Activated T-cell treated with anti-CD3 and anti-CD28 coated beads for 1 hour (primary cell): ENCODE measurements at places on chromosomes 4 and X.

- DNase-seq: no peak
Measured at GRCh38 chr4:40099010-40099409, 42.4 kb downstream of the N4BP2 start.

DNA sequence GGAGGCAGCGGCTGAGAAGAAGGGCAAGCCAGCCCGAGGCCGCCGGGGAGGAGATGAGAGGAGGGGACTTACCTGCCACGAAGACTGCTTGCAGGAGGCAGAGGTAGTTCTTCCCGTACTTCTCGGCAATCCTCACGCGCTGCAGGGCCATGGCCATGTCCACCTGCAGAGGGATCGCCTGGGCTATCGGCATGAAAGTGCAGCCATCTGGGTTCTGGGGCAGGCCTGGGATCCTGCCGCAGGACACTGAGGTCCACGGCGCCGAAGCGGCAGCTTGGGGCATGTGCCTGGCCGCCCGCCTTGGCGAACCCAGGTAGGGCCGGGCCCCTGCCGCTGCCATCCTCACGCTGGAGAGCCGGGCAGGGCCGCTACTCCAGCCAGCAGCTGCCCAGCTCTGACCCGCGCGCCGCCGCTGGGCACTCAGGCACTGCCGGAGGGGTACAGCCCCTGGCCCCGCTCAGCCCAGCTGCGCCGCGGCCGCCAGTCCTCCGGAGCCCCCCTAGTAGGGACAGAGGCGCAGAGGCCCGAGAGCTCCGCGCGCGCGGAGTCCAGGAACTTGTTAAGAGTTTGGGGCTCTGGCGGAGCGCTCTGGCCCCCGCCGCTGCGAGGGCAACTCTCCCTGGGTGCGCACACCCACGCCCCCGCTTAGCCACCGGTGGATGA, 16.0 kb downstream of the MCF2 start:
- DNase-seq: no peak

DNA sequence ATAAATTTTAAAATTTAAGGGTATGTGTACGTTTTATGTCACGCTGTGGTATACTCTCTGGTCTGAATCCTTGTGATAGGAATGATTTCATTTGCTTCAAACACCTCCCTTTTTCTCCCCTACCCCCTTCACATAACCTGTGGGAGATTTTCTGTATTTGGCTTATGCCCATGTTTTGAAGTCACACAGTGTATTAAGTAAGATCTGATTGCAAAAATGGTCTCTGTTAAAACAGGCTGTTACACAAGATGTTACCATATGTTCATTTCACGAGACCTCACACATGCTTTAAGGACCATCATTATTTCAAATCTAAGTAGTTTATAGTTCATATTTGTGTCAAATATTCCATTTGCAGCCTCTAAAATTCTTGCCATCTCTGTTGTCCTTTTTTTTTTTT, 63.5 kb downstream of the TMEM131L start:
- DNase-seq: no peak

DNA sequence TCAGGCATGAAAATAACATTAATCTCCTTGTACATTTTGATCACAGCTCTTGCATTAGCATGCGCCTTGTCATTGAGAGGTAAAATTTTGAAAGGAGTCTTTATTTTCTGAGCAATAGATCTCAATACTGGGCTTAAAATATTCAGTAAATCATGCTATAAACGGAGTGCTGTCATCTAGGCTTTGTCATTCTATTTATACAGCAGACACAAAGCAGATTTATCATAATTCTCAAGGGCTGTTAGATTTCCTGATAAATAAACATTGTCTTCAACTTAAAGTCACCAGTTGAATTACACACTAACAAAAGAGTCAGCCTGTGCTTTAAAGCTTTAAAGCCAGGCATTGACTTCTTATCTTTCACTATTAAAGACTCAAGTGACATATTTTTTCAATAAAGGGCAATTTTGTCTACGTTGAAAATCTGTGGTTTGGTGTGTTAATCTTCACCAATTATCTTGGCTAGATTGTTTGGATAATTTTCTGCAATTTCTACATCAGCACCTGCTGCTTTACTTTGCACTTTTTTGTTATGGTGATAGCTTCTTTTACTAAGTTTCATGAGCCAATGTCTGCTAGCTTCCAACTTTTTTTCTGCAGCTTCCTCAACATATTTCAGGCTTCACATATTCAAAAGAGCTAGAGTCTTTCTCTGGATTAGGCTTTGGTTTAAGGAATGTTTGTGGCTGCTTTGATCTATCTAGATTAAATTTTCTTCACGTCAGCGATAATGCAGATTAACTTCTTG, 27.9 kb upstream of the UGT2B4 start:
- no peak for DNase-seq

DNA sequence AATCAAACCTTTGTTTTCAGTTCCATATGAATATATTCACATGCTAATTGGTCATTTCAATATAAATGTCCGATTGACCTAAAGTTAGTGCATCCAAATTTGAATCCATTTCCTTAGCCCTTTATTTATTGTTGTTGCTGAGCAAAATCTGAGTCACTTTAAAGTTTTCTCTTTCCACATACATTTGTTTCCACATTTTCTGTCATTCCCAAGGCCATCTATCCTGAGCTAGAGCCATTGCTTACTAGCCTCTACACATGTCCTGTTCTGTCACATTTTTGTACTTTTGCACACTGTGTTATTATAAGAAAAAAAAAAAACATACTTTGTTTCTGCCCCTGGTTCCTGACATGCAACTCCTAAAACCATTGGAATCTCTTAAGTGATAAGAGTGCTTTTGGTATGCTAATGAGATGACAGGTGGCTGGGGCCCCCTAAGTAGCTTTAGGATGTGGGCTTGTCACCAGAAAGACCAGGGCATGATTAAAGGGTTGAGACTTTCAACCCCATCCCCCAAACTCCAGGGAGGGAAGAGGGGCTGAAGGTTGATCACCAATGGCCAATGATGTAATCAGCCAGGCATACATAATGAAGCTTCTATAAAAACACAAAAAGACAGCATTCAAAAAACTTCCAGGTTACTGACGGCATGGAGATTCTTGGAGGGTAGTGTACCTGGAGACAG, 353.3 kb upstream of the MAGEB16 start:
- DNase-seq: no peak

DNA sequence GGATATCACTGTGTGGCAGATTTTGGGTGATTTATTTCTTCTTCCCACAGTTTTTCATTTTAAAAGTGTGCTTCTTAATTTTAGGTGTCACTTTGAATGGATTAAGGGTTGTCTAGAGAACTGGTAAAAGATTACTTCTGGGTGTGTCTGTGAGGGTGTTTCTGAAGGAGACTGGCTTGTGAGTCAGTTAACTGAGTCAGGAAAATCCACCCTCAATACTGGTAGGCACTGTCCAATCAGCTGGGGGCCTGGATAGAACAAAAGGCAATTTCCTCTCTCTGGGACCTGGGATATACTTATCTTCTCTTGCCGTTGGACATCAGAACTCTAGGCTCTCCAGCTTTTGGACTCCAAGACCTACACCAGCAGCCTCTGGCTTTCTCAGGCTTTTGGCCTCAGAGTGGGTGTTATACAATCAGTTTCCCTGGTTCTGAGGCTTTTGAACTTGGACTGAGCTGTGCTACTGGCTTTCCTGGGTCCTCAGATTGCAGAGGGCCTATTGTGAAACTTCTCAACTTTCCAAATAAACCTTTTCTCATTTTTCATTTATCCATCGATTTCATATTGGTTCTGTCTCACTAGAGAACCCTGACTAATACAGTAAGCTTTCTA, 413.1 kb downstream of the GBA3 start:
- no peak for DNase-seq

- no peak for DNase-seq
Measured at GRCh38 chr4:107034091-107034995, 1.8 kb downstream of the DKK2 start.
